ENCODE measurements at places on chromosomes 13 and 19.

DNA sequence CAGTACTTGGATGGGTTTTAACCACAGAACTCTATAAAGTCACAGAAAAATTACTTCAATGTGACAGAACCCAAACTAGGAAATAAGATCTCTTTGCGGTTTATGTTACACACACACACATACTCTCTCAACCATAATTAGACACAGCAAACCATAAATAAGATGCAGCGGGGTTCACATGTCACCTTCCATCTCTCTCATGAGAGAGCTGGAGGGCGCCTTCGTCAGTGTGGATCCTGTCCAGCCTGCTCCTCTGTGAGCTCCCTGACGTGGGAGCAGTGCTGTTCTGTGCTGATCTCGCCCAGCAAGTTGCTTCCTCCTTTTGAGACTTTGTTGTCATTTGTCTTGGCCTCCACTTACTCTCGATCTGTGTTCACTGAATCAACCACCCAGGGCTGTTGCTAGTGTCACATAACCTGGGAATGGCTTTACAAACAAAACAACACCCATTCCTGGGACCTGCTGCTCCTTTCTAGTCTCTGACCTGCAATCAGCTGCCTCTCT, 204.9 kb upstream of the KL start:
- H3K4me1 ChIP-seq: peaks cover 5% of the 10 kb centered on the region
- H3K4me3 ChIP-seq: no peak overlapping the region
- H3K36me3 ChIP-seq: no peaks in the 10 kb centered on the region

- no peaks in the 10 kb centered on the region for H3K4me1 ChIP-seq
- peak overlapping the region; percentile 98 for H3K4me3 ChIP-seq
- no peaks in the 10 kb centered on the region for H3K27me3 ChIP-seq
- H3K36me3 ChIP-seq: peaks cover 28% of the 10 kb centered on the region
Observed at GRCh38 chr19:13118424-13119193, 545 bp downstream of the NACC1 start.

- no peaks in the 10 kb centered on the region for H3K27me3 ChIP-seq
- H3K4me3 ChIP-seq: peak overlapping the region; percentile 64
- DNase-seq: no peak
Observed at GRCh38 chr19:43595605-43595998, 332 bp downstream of the IRGQ start.

DNA sequence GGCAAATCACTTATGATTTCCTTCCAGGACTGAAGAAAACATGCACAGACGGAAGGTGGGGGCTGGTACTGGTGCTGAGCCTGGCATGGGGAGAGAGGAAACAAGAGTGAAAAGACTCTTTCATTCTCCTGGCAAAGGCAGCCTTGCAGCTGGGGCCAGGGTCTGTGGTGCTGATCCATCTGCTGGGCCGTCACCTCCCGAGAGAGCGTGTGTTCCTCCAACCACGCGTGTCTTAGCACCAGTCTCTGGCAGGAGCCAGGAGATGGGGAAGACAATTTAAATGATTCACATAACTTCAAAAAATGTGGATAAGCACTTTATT, 23.9 kb upstream of the SPART start:
- H3K4me1 ChIP-seq: peaks cover 10% of the 10 kb centered on the region
- DNase-seq: no peak
- H3K4me3 ChIP-seq: no peak overlapping the region
- peak overlapping the region; percentile 55 for H3K27ac ChIP-seq
- H3K27me3 ChIP-seq: no peaks in the 10 kb centered on the region

GRCh38 chr13:71605744-71606143, 261.3 kb downstream of the DACH1 start:
- H3K4me3 ChIP-seq: no peak overlapping the region
- H3K27me3 ChIP-seq: no peaks in the 10 kb centered on the region
- no peak for DNase-seq
- H3K36me3 ChIP-seq: no peaks in the 10 kb centered on the region
- no peak overlapping the region for H3K27ac ChIP-seq

DNA sequence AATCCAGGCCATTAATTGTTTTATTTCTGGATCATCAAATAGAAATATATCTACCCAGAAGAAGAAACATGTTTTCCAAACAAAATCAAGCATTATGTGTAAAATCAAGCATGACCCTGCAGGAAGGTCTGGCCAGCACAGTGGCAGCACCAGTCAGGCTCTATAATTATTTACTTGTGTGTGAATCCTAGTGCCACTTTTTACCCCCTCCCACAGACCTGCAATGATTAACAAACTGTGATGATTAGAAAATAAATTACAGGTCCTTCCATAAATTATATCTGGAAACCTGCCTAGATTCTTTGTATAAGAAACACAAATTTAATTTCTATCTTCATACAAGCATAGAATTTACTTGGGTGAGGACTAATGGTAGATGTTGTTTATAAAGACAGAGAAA, 186.1 kb downstream of the GPC6 start:
- DNase-seq: no peak
- H3K27me3 ChIP-seq: no peaks in the 10 kb centered on the region
- H3K4me3 ChIP-seq: no peak overlapping the region
- no peaks in the 10 kb centered on the region for H3K4me1 ChIP-seq

GRCh38 chr19:28948026-28948425, 264.9 kb downstream of the UQCRFS1 start:
- no peak for DNase-seq
- H3K27me3 ChIP-seq: 0 out of 2 replicates have a peak, but pooled peaks cover 4% of the 10 kb centered on the region
- no peaks in the 10 kb centered on the region for H3K36me3 ChIP-seq
- H3K27ac ChIP-seq: no peak overlapping the region

DNA sequence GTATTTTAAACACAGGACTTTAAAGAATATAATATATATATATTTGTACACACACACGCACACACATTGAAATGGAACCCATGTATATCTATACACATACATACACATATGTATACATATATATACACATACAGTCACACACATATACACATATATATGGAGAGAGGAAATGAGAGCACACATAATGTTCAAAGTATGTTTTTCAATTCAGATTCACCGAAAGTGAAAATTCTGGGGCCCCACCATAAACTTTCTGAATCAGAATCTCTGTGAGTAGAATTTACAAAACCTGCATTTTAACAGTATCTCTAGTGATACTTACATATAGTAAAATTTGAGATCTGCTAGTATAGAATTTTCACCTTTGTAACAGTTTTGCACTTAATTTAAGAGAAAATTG, 60.4 kb upstream of the OBI1 start:
- H3K36me3 ChIP-seq: no peaks in the 10 kb centered on the region
- H3K4me3 ChIP-seq: no peak overlapping the region
- DNase-seq: no peak
- H3K27me3 ChIP-seq: no peaks in the 10 kb centered on the region

DNA sequence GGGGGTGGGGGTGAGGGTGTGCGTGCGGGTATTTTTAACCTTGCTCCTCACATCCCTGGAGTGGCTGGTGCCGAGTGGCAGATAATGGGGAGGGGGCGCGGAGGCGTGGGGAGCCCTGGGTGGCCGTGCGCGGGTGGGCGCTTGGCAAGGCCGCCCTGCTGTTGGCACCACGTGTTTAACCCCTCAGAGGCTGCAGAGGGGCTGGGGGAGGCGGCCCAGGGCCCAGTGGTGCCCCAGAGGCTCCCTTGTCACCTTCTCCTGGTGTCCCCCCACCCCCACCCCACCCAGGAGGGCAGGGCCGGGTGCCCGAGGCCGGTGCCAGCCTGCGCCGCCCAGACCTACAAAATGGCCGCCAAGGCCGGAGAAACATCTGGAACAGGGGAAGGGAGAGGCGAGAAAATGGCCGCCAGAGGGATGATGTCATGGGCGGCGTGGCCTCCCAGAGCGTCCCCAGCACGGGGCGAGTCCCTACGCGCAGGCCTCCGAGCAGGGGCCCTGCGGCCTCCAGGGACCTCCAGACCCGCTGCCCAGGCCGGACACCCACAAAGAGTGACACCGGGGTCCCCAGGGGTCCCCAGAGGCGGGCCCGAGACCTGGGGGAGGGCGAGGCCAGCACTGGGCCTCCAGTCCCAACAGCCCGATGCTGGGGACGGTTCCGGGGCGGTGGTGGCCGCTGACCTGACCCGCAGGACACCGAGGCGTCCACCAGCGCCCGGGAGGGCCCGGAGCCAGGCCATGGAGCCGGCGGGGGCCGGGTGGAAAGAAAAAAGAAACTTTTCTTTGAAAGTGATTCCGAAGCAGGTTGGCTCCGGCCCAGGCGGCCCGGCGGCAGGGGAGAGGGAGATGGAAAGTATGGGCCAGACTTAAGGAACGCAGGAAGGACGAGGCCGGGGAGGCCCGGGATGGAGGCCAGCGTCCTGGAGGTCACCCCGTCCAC, 38.2 kb downstream of the NFIC start:
- H3K27me3 ChIP-seq: no peaks in the 10 kb centered on the region
- DNase-seq: no peak
- no peaks in the 10 kb centered on the region for H3K4me1 ChIP-seq
- H3K4me3 ChIP-seq: no peak overlapping the region

GRCh38 chr13:23443878-23444277, 10.4 kb upstream of the SACS start:
- H3K4me3 ChIP-seq: no peak overlapping the region
- H3K27ac ChIP-seq: no peak overlapping the region
- H3K4me1 ChIP-seq: peaks cover 10% of the 10 kb centered on the region
- H3K36me3 ChIP-seq: no peaks in the 10 kb centered on the region
- no peaks in the 10 kb centered on the region for H3K27me3 ChIP-seq

DNA sequence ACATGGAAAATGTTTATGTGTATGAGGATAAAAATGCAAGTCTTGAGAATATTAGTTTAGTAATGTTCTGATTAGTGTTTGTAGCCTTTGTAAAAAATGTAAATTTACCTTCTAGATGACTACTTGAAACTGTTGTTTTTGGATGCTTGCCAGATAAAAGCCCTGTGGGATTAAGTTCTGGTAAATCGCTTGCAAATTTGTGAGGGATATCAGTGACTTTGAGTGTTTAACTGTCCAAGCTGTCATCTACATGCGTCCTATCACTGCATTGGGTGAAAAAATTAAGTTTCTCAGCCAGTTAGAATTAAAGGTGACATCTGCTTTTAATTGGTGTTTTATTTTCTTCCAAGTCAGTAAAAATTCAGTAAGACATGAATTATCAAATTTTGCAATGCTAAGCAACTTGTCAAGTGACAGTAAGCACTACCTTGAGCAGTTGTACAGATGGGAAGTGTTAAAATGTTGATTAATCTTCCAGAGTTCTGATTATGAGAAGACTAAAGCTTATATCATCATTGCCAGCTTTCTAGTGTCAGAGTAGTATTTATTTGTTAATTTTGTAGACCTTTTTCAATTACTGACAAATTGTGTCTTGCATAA, 88.0 kb downstream of the PCCA start:
- DNase-seq: peak; percentile 66
- H3K4me3 ChIP-seq: no peak overlapping the region
- H3K4me1 ChIP-seq: peaks cover 5% of the 10 kb centered on the region
- no peaks in the 10 kb centered on the region for H3K36me3 ChIP-seq

Data from SJCRH30 (cell line).